Uterus (tissue), 4 donors: ENCODE measurements at places on chromosomes 2 and 18. TPM values are rescaled to one million over a fixed set of nuclear protein-coding genes. Genes with fewer than 3 reads are reported as not detected.

DNA sequence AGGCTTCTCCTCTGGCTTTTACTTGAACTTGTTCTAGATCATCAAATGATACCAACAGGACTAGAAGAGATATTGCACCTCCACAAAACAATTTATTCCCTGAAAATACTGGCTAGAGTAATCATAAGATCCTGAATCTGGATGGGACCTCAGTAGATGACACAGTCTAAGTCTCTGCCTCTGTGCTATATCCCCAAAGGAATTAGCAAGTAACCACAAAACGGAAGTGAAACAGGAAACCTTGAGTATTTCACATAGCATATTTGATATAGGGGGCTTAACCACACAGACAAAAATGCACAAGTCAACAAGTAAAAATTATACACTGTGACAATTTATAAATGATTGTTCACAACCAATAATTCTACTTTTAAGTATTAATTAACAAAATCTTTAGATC lies 456.9 kb upstream of the TNP1 start:
- no peaks in the 10 kb centered on the region for H3K36me3 ChIP-seq
- peaks cover 4% of the 10 kb centered on the region for H3K4me1 ChIP-seq
- DNase-seq = no peak
- no peak overlapping the region for H3K4me3 ChIP-seq

DSG1 gene
- not detected for total RNA-seq

DNA sequence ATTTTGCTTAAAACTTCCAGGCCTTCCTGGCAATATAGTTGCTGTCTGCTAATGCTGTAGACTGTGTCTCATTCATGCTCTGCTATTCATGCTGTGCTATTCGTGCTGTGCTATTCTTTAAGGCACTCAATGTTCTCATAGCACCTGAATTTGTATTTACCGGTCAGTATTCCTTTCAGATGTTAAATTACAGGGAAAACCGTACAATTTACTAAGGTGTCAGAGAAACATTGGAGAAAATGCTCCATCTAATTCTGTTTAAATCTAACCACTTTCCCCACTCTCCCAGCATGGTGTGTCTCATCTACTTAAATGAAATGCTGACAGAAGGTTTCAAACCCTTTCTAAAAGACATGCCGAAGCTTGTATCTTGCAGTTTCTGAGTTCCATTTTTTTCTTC lies 25.0 kb downstream of the FAM171B start:
- no peaks in the 10 kb centered on the region for H3K27me3 ChIP-seq
- no peaks in the 10 kb centered on the region for H3K36me3 ChIP-seq
- DNase-seq = no peak
- H3K27ac ChIP-seq = no peak overlapping the region

DNA sequence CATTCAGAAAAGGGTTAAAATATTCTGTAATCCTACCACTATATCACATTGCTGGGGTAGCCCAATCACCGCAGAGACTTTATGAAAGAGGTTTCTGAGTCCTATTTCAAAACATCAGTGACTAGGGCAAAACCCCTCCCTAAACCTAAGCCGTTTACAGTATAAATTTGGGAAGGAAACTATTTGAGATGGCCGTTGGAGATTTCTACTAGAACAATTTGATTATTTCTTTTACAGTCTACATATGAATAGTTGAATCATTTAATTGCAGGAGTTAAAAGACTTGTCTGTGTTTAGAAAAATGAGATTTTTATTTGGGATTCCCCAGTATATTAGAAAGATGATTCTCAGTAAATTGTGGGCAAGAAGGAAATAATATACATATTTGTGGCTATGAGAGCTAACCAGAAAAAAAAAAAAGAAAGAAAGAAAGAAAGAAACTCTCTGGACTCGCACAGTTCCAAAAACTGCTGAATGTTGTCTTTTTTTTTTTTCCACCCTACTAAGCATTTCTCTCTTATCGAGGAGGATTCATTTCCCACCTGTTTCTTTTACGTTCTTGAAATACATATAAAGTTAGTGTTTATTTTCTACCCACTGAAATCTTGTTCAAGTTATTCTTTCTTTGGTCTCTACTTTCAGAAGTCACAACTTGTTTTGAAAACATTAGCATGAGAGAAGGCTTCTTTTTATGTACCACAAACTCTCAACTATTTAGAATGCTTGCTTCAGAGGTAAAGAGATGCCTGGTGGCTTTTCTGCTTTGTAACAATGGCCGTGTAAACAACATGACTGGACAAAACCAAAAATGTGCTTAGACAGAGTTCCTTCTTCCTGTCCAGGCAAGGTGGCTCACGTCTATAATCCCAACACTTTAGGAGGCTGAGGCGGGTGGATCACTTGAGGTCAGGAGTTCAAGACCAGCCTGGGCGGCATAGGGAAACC lies 65.9 kb downstream of the BCL2 start:
- H3K4me1 ChIP-seq = peaks cover under 1% of the 10 kb centered on the region
- DNase-seq = no peak
- no peaks in the 10 kb centered on the region for H3K36me3 ChIP-seq
- H3K27ac ChIP-seq = peak overlapping the region; percentile 73
- H3K4me3 ChIP-seq = no peak overlapping the region

UPP2 gene
- not detected for total RNA-seq

DNA sequence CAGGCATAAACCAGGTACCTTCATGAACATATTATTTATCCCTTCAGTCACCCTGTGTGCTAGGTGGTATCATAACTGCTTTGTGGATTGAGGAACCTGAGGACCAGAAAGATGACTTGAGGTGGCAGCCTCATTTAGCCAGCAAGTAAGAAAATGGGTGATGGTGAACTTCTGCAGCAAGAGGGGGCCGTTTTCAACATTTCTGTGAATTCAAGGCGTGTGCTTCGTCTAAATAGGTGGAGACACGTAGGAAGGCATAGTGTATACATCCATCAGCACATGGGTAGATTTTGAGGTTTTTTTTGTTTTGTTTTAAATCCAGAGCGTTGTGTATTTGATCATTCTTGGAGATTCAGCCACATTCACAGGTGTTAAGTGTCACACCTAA lies 118.7 kb downstream of the SPTBN1 start:
- H3K4me3 ChIP-seq = no peak overlapping the region
- no peaks in the 10 kb centered on the region for H3K36me3 ChIP-seq
- H3K27ac ChIP-seq = peak overlapping the region; percentile 76
- no peaks in the 10 kb centered on the region for H3K27me3 ChIP-seq

CELF4 gene
- total RNA-seq = 0.18 TPM

- DNase-seq = no peak
- no peaks in the 10 kb centered on the region for H3K36me3 ChIP-seq
- H3K4me1 ChIP-seq = no peaks in the 10 kb centered on the region
- no peak overlapping the region for H3K4me3 ChIP-seq
- H3K27ac ChIP-seq = no peak overlapping the region
These were observed 107.6 kb downstream of the PRPF40A start for GRCh38 chr2:152609699-152610098.

GRCh38 chr2:154425994-154426393 lies 272.5 kb upstream of the KCNJ3 start:
- H3K27me3 ChIP-seq = no peaks in the 10 kb centered on the region
- no peak overlapping the region for H3K4me3 ChIP-seq
- no peaks in the 10 kb centered on the region for H3K4me1 ChIP-seq
- no peak overlapping the region for H3K27ac ChIP-seq
- DNase-seq = peak; percentile 12

GRCh38 chr2:238489431-238489830 lies 62.7 kb downstream of the ASB1 start:
- no peaks in the 10 kb centered on the region for H3K4me1 ChIP-seq
- H3K27ac ChIP-seq = no peak overlapping the region
- DNase-seq = no peak
- H3K36me3 ChIP-seq = no peaks in the 10 kb centered on the region
- H3K27me3 ChIP-seq = no peaks in the 10 kb centered on the region

- no peaks in the 10 kb centered on the region for H3K27me3 ChIP-seq
- peak within 1 kb of the TSS; percentile 81 for H3K27ac ChIP-seq
- peak; percentile 66 for DNase-seq
- no peaks in the 10 kb centered on the region for H3K36me3 ChIP-seq
- H3K4me3 ChIP-seq = peak within 1 kb of the TSS; percentile 91
These were observed at the start of gene FKBP1B for GRCh38 chr2:24049485-24050021. TSS of gene FKBP1B (plus strand) at chr2:24049741. CDS start at chr2:24049850, 109 bp downstream.

GRCh38 chr18:31161757-31162418 lies 768 bp downstream of the DSC1 start:
- no peak overlapping the region for H3K27ac ChIP-seq
- no peaks in the 10 kb centered on the region for H3K4me1 ChIP-seq
- H3K27me3 ChIP-seq = no peaks in the 10 kb centered on the region
- no peak overlapping the region for H3K4me3 ChIP-seq
- DNase-seq = no peak

GRCh38 chr18:47790036-47790435 lies 140.4 kb downstream of the SMAD2 start:
- H3K36me3 ChIP-seq = no peaks in the 10 kb centered on the region
- H3K27ac ChIP-seq = no peak overlapping the region
- no peaks in the 10 kb centered on the region for H3K4me1 ChIP-seq
- no peaks in the 10 kb centered on the region for H3K27me3 ChIP-seq
- H3K4me3 ChIP-seq = no peak overlapping the region

- no peaks in the 10 kb centered on the region for H3K36me3 ChIP-seq
- no peaks in the 10 kb centered on the region for H3K27me3 ChIP-seq
- no peak for DNase-seq
- no peak overlapping the region for H3K4me3 ChIP-seq
- no peaks in the 10 kb centered on the region for H3K4me1 ChIP-seq
These were observed 227.4 kb upstream of the CDH7 start for GRCh38 chr18:65523461-65523860.

DNA sequence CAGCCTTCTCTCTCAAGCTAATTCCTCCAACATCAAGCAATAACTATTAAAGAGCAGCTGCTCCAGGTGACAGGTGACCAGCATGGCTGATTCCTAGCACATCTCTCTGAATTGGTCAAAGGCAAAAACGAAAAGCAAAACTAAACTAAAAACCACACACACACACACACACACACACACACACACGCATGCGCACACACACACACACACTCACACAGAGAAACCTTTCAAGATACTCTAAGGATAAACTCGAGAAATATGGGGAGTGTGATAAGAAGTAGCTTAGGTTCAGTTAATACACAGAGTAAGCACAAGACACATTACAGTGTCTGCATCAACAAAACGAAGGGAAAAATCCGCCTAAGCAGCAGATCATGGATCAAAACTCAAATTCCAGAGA lies 74.5 kb upstream of the FZD7 start:
- H3K4me3 ChIP-seq = no peak overlapping the region
- no peaks in the 10 kb centered on the region for H3K27me3 ChIP-seq
- H3K27ac ChIP-seq = no peak overlapping the region
- no peaks in the 10 kb centered on the region for H3K4me1 ChIP-seq
- no peak for DNase-seq
- H3K36me3 ChIP-seq = no peaks in the 10 kb centered on the region

HTRA2 gene
- 40.1 TPM for total RNA-seq

- H3K4me3 ChIP-seq = no peak overlapping the region
- no peaks in the 10 kb centered on the region for H3K36me3 ChIP-seq
- H3K4me1 ChIP-seq = no peaks in the 10 kb centered on the region
- H3K27me3 ChIP-seq = no peaks in the 10 kb centered on the region
- DNase-seq = no peak
These were observed 35.3 kb downstream of the MMADHC start for GRCh38 chr2:149552226-149552625.

SLC23A3 gene
- 1.8 TPM for total RNA-seq

GRCh38 chr18:61435064-61435652 lies 101.9 kb downstream of the CDH20 start:
- no peaks in the 10 kb centered on the region for H3K36me3 ChIP-seq
- DNase-seq = no peak
- H3K4me3 ChIP-seq = no peak overlapping the region
- H3K27me3 ChIP-seq = no peaks in the 10 kb centered on the region
- H3K27ac ChIP-seq = no peak overlapping the region
